ENCODE measurements at places on chromosomes 7 and 10.

DNA sequence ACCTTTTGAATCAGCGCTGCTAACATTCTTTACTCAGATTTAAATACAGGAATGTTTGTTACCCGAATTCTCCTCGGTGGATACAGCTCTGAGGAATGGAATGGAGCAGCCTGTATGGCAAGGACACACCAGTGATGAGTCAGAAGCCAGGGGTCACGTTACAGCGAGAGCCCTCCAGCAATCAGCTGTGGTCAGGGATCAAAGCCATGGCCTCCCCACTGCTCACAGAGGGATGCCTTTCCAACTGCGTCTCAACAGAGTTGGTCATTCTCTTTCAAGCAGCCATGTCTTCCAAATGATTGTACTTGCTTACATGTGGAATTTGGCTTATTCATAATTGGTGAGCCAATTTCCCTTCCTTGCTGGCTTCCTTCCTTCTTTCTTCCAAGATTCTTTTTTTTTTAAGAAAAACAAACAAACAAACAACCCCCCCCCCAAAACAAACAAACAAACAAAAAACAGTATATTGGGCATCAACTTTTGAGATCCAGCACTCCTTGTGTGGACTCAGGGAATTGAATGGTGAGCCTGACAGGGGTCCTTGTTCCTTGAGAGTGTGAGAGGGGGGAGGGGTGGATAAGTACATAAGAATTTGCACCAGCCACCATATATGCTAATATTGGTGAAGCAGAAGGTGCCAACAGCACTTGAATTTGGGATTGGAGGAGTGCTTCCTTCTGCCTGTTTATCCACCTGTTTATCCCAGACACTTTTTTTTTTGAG, 100.2 kb downstream of the ATXN7L1 start:
- DNase-seq: peak; percentile 99

GRCh38 chr10:96596422-96597407, 9.9 kb upstream of the TM9SF3 start:
- no peak for DNase-seq

GRCh38 chr10:4129866-4130477, 345.0 kb upstream of the KLF6 start:
- DNase-seq: no peak

DNA sequence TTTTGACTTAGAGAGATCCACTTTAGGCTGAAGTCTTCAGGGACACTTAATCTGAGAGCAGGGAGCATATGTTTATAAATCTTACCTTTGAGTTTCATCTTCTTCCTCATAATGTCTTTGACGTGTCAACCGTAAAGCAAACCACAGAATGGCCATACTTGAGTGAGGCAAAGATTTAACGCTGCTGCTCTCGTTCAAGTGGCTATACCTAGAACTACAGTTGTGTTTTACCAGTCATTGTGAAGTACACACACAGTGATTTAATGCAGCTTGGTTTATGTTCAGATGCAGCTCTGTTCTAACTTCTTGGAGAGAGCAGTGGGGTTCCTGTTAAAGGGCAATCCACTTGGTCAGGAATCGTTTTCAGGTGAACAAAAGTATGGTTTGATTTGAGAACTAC, 39.9 kb upstream of the GOT1 start:
- DNase-seq: no peak

DNA sequence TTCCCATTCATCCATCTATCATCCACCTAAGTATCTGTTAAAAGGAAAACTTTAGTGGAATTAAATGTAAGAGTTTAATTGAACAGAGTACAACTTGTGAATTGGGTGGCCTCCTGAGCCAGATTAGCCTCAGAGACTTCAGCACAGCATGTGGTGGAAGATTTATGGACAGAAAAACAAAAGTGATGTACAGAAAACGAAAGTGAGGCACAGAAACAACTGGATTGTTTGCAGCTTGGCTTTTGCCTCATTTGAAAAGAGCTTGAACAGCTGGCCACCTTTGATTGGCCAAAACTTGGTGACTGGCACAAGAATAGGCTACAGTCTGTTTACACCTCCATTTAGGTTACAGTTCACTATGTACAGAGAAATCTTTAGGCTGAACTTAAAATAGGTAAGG, 1463.4 kb upstream of the CELF2 start:
- no peak for DNase-seq

DNA sequence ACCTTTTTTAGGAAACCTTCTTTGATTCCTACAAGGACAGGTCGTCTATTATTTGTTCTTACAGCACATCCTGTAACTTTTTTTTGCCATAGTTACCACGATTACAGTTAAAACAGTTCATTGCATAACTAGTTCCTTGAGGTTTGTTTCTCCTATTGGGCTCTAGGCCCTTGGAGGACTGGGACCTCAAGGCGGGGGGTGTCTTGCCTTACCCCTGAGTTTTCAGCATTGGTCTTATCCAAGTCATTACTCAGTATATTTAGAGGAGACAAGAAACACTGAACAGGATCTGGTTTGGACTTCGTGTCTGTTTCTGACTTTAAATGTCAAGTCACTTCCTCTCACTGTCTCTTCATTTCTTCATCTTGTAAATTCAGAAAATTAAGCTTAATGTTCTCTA, 369.8 kb downstream of the SDK1 start:
- no peak for DNase-seq

GRCh38 chr7:69526570-69526969, 71.7 kb upstream of the AUTS2 start:
- DNase-seq: no peak

- peak; percentile 77 for DNase-seq
These were observed 81.9 kb upstream of the CALN1 start for GRCh38 chr7:72493850-72494661.

DNA sequence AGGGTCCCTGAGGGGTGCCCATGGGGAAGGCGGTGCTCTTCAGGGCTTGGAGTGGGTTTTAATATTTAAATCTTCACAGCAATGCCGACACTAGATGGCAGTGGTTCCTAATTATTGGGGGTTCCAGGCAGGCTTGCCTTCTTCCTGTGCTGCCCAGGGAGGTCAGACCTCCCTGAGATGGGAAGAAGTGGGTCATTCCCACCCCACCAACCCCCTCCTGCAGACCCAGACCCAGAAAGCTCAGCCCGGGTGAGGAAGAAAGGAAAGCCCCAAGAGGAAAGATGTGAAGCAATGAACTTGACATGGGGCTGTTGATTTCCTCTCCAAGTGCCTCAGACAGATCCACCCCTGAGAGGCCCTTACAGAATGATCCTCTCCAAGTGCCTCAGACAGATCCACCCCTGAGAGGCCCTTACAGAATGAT, 85.1 kb upstream of the LANCL2 start:
- DNase-seq: peak; percentile 83

GRCh38 chr7:7889791-7890568, 78.6 kb upstream of the GLCCI1 start:
- no peak for DNase-seq

DNA sequence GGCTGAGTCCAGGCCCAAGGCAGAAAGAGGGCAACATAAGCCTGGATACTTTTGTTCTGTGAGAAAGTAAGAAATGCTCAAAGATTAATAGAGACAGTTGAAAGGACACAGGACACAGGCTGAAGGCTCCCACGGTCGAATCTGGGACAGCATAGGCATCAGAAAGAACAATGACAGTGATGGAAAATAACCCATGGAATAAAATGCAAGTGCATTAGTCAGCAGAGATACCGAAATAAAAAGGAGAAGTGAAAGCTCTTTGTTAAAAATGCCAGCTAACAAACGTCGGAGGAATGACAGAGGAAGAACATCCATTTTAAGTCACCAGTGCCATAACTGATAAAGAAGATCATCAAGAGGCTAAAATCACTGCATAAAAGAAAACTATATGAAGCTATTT, 19.6 kb upstream of the AGAP5 start:
- DNase-seq: no peak

DNA sequence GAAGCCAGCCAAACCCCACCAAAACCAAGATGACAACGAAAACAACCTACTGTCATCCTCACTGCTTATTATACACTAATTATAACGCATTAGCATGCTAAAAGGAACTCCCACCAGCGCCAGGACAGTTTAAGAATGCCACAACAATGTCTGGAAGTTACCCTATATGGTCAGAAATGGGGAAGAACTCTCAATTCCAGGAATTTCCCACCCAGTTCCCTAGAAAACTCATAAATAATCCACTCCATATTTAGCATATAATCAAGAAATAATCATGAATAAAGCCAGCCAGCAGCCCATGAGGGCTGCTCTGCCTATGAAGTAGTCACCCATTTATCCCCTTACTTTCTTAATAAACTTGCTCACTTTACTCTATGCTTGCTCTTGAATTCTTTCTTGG, 20.8 kb downstream of the MICU1 start:
- DNase-seq: peak; percentile 50

GRCh38 chr10:69951658-69952057, 101.0 kb upstream of the MACROH2A2 start:
- DNase-seq: no peak

DNA sequence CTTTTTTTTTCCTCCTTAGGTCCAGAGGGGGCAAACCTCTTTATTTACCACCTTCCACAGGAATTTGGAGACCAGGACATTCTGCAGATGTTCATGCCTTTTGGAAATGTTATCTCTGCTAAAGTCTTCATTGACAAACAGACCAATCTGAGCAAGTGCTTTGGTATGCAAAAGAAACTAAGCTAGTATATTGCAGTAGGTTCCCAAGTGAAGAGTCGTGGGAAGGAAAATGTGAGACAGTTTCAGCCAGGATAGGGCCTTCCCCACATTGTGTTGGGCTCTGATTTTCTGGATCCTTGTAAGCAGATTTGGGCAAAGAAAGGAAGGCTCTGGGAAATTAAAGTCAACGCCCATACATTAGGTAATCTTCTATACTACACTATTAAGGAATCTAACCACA, 285.6 kb downstream of the USP6NL start:
- DNase-seq: peak; percentile 50

GRCh38 chr10:70827086-70827757, 11.5 kb downstream of the SGPL1 start:
- no peak for DNase-seq
